ENCODE measurements at places on chromosomes 11 and 22.

GRCh38 chr11:95849087-95849825 is 59.0 kb downstream of the CEP57 start:
- peak; percentile 20 for DNase-seq

- DNase-seq, result no peak
Measured at GRCh38 chr11:9176136-9176535, 84.7 kb upstream of the SCUBE2 start.

GRCh38 chr22:48210198-48210580 is 1447.7 kb downstream of the TBC1D22A start:
- no peak for DNase-seq

DNA sequence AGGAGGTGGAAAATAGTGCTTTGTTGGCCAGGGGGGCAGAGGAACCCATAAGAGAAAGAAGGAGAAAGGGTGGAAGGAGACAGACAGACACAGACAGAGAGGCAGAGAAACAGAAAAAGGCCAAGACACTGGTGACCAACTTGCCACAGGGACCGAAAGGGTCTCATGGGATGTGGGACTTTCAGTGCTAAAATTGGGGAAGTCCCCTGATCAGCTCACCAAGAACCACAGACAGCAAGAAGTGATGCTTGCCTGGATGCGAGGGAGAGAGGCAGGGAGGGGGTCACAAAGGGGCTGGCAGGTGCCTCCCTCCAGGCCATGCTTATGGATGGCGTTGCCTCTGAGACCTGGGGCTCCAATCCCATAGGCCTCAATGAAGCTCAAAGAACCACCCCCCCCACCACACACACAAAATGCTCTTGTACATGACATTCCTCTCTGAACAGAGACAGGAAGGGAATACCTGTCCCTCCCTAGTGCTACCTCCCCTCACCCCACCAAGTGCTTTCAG is 413.4 kb downstream of the MN1 start:
- no peak for DNase-seq

DNA sequence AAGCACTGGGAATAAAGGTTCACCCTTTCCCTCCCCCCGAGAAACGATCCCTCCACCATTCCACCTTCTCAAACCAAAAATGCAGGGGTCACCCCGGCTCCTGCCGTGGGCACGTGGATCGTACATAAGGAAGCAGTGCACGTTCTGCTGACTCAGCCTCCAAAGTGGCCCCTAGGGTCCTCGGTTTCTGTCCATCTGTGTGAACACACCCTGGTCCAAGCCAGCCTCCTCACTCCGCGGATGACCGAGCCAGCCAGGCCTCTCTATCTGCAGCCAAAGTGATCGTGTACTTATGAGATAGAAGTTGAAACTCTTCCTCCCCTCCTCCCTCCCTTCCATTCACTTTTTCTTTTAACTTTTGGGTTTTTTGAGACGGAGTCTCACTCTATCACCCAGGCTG is 16.2 kb downstream of the C11orf24 start:
- no peak for DNase-seq

DNA sequence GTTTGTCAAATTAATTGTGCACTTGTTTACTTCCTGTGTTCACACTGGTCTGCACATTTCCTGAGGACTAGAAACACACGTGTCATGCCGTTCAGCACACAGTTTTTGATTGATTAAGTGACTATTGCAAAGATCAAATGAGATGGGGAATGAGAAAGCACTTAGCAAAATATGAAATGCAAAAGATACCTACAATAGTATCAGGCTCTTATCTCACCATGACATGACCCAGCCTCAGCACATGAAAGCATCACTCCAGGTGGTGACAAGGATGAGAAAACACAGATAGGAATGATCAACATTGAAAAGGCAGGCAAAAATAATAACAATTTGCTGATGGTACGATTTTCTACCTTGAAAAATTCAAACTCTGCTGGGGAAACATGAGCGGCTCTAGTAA is 42.1 kb upstream of the TP53I11 start:
- no peak for DNase-seq

- no peak for DNase-seq
Measured at GRCh38 chr11:116465056-116465455, 307.7 kb downstream of the BUD13 start.

GRCh38 chr11:123760894-123761293 is 6.6 kb upstream of the OR6X1 start:
- DNase-seq, result no peak

- DNase-seq, result no peak
Measured at GRCh38 chr11:110312670-110313069, 16.3 kb upstream of the RDX start.

- no peak for DNase-seq
Measured at GRCh38 chr11:110474578-110474977, 44.8 kb downstream of the FDX1 start.

DNA sequence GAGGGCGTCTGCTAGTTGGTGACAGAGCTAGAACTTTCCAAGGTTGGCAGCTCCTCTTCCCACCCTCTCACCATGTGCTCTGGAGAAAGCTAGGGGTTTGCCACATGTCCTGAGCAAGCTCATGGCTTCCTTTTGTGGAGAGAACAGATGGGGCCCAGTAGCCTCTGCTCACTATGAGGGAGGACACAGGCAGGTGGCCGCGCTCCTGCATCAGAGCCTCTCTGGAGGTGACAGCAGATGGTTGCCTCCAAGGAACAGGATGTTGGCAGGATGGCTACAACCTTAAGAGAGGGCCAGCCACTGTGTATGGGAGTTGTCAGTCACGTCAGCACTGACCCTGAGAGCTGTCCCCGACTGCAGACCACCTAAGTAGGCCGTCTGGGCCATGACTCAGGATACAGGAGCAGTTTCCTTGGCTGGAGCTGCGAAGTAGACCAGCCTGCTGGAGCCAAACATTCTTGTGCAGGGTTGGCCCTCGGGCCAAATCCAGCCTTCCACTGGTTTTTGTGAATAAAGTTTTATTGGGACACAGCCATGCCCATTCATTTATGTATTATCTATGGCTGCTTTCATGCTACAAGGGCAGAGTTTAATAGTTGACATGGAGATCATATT is 28.0 kb downstream of the SGSM1 start:
- no peak for DNase-seq

DNA sequence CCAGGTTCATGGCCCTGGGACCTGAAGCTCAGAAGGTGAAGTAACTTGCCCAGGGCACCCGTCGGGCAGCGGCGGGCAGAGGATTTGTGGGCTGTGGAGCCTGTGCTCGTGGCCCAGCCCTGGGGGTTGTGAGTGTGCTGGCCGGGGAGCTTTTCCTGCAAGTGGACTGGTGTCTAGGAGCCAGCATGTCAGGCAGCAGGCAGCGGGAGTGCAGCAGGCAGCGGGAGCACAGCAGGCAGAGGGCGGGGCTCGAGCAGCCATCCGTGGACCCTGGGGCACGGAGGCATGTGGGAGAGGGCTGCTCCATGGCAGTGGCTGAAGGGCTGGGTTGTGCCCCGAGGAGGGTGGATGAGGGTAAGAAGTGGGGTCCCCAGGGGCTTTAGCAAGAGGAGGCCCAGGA is 72.7 kb upstream of the PPP6R3 start:
- DNase-seq, result no peak

DNA sequence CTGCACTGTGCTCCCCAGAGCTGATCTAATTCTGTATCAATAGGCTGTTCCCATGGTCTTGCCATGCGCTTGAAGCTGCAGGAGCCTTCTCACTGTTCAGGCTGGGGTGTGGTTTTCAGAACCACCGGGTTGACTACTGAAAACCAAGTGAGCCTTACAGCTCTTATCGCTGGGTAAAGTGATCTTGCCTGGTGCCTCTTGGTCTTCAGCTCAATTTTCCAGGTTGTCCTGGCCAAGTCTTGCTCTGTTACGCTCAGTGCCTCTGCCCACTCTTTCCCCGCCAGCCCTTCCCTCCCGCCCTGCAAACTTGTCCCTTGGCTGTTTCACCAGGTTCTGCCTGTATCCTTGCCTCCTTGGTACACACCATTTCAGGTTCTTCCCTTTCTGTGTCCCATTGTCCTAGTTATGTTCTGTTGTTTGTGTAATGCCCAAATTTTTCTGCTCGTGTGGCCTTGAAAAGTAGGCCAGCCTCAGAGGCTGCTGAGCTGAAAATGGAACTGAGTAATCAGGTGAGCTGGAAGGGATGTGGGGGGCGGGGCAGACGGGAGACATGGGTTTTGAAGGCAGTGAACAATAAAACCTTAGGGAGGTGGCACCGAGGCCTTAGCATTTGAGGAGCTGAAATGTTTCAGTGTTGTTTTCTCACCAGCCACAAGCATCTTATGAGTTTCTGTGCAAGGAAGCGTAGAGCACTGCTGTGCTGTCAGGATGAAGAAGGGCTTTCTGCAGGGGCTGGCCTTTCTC is 11.2 kb downstream of the PEX26 start:
- no peak for DNase-seq

GRCh38 chr22:23888615-23889401 is 5.4 kb upstream of the MIF start:
- DNase-seq, result no peak

DNA sequence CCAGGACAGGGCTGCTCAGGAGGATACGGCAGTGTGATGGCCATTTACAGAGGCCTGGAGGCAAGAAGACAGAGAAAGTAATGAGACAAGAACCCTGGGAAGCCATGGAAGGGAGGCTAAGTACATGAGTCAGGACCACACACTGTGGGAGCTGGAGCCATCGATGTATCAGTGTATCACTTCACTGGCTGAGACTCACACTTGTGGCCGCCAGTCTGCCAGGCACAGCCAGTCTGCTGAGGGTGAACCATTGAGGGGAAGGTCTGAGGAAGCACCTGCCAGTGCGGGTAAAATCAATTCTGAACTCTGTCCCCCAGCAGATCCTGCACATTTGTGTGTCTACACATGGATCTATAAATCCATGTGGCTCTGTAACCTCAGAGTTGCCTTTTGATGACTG is 195.6 kb downstream of the GRIK4 start:
- no peak for DNase-seq

DNA sequence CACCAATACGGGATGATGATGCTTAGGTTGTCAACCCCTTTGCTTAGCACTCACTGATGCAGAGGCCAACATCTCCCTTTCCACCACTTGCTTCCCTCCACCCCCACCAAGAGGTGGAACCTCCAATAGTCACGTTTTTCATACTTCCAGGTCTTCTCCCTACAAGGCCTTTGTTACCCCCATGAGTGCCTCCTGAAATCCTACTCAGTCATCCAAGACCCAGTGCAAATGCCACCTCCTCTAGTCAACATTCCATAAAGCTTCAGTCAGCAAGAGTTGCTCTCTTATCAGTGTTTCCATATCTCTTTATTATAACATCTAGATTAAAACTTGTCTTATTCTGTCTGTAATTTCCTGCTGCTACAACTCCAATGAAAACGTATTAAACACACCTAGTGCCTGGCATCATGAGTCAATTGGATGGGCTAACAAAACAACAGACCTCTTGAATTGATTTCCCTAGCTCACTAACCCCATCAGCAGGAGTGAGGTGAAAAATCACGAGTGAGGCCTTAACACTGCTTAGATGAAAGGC is 370.7 kb upstream of the CCDC90B start:
- no peak for DNase-seq

DNA sequence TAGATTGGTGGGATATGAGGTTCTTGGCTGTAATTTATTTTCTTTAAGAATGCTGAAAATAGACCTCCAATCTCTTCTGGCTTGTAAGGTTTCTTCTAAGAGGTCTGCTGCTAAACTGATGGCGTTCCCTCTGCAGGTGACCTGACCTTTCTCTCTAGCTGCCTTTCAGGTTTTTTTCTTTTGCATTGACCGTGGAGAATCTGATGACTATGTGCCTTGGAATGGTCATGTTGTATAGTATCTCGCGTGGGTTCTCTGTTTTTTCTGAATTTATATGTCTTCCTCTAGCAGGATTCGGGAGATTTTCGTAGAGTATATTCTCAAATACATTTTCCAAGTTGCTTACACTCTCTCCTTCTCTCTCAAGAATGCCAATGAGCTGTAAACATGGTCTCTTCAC is 122.2 kb downstream of the DDX10 start:
- no peak for DNase-seq

- no peak for DNase-seq
Measured at GRCh38 chr11:11218629-11218986, 134.4 kb downstream of the CSNK2A3 start.

DNA sequence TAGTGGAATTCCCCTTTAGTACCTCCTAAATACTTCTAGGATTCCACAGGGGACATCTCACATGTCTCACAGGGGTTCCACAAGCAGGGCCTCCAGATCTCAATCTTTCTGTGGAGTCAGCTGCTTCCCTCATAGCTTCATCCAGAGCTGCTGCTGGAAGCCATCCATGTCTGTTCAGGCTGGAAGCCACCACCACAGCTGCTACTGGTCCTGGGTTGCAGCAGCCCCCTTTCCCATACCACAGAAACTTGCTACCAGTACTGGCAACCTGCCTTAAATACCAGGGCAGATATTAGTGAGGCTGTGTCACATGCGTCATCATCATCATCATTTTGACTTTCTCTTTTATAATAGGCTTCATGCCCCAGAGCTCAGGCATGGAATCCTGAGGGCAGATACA is 242.7 kb upstream of the NCAM1 start:
- DNase-seq, result no peak

GRCh38 chr11:62665599-62666258 is 617 bp downstream of the CSKMT start:
- no peak for DNase-seq

DNA sequence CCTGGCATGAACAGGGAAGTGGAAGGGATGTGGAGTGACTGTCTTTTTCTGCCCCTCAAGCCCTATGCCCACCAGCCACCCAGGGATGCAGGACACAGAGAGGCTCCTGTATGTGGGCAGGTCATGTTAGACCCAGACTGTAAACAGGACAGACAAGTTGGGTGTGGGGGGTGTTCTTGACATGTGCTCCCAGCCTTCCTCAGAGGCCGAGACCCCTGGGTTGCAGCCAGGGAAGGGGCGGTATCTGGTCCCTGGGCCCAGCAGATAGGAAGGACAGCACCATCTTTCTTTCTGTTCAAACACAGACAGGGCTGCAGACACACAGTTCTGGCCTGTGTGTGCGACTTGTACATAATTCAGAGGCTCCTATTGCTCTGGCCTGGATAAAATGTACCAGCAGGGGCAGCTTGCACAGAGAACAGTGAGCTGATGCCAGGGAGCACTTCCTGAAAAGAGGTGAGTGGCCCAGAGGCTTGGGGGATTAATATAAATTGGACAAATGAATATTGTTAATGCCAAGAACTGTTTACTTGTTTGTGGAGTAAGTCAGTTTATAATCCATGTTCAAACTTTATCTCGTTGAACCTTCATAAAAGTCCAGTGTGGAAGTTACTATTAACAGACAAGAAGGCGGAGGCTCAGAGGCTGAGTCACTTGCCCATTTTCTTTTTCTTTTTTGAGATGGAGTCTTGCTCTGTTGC is 16.6 kb downstream of the GDPD5 start:
- DNase-seq, result no peak

- DNase-seq, result no peak
Measured at GRCh38 chr11:967995-968751, 42.5 kb downstream of the AP2A2 start.

DNA sequence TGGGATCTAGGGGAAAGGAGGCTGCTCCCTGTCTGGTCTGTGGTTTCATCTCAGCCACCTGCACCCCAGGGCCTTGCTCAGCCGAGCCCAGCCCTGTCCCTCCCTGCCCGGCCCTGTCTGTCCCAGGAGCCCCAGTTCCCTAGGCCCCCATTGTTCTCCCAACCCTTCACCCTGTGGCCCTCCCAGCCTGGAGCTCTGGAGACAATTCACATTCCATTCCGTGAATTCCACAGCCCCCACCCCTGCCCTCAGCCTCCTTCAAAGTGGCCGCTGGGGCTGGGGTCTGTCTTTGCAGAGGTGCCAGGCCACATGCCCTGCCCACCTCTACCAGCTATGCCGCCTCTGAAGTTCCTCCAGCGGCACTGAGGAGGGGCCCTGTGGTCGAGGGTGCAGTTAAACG is 77.9 kb upstream of the WNT11 start:
- DNase-seq, result no peak

Data from cerebellar nuclear complex (tissue), 1 donor.